A549 treated with ZK216348 at 1 μM for 4 hours (cell line): ENCODE measurements at places on chromosomes 11 and 22. TPM values are rescaled to one million over a fixed set of nuclear protein-coding genes. Genes with fewer than 3 reads are reported as not detected.

The FHIP1B gene
- 14.3 to 23.7 TPM (median 17.4 TPM) in 5 replicates for total RNA-seq

The RBFOX2 gene
- 26.6 to 33.8 TPM (median 31.1 TPM) in 5 replicates for total RNA-seq

The ZBED4 gene
- total RNA-seq, result 7.9 to 12.7 TPM (median 11.9 TPM) in 5 replicates

The EXPH5 gene
- total RNA-seq, result 0.03 to 0.06 TPM (median 0.04 TPM) in 4 of 5 replicates, not detected in the other

The PANX3 gene
- total RNA-seq, result not detected in 5 replicates

The ENTHD1 gene
- total RNA-seq, result not detected in 5 replicates

The FIBIN gene
- not detected in 5 replicates for total RNA-seq

The BBOX1 gene
- total RNA-seq, result not detected in 5 replicates

The PHOX2A gene
- not detected in 5 replicates for total RNA-seq

The UCP3 gene
- total RNA-seq, result 0.97 to 2.8 TPM (median 1.3 TPM) in 5 replicates

The LRRC75B gene
- 5.1 to 9.9 TPM (median 8.1 TPM) in 5 replicates for total RNA-seq

The ACTN3 gene
- total RNA-seq, result 0.15 TPM in 1 of 5 replicates, not detected in the others

The DEFB131B gene
- not detected in 5 replicates for total RNA-seq

The MOGAT2 gene
- total RNA-seq, result not detected in 5 replicates

The LRFN4 gene
- total RNA-seq, result 43.2 to 119 TPM (median 101 TPM) in 5 replicates

The LTBP3 gene
- 67.5 to 157 TPM (median 130 TPM) in 5 replicates for total RNA-seq
